ENCODE measurements at places on chromosomes 6 and 20.
A peak's percentile ranks its signal among the peaks of the same experiment; 100 is the strongest.

GRCh38 chr20:42492290-42492689 is 697.4 kb downstream of the PTPRT start:
- DNase-seq, result no peak

- no peak for DNase-seq
These were observed 345.6 kb downstream of the CDC5L start for GRCh38 chr6:44733126-44733525.

DNA sequence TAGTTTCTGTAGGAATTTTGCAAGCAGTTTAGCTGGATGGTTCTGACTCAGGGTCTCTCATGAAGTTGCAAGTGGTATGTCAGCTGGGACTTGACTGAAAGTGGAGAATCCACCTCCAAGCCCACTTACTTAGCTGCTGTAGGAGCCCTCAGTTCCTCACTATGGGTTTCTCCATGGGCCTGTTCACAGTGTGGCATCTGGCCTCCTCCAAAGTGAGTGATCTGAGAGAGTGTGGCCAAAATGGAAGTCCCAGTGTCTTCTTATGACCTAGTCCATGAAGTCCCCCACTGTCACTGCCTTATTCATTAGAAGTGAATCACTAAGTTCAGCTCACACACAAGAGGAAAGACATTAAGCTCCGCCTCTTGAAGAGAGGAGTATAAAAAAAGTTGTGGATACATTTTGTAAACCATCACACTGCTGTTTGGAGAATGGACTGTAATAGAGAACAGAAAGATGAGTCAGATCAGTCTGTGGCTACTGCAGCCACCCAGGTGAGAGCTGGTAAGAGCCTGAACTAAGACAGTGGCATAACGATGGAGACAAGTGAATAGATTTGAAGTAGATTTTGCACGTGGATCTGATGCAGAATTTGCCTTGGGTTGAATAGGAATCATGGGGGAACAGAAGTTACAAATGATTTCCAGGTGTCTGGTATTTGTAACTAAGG is 4.9 kb upstream of the NELFCD start:
- no peak for DNase-seq

- DNase-seq, result no peak
These were observed 118.6 kb downstream of the OGFRL1 start for GRCh38 chr6:71406865-71407860.

DNA sequence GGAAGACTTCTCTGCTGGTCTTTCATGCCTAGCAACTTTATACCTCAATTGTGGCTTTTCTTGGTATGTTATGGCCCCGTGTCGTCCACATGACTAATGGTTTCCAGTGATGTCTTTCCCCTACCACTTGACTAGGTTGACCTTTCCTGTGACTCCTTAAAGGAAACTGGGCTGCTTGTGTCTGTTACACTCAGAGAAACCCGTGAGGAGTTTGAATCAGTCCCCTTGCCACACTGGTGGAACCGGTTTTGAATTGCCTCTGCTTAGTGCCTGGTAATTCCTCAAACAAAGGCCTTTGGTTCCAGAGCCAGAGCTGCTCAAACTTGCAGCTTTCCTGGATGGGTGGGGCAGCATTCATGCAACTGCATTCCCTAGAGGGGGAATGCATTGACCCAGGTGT is 21.9 kb downstream of the ECT2L start:
- no peak for DNase-seq

DNA sequence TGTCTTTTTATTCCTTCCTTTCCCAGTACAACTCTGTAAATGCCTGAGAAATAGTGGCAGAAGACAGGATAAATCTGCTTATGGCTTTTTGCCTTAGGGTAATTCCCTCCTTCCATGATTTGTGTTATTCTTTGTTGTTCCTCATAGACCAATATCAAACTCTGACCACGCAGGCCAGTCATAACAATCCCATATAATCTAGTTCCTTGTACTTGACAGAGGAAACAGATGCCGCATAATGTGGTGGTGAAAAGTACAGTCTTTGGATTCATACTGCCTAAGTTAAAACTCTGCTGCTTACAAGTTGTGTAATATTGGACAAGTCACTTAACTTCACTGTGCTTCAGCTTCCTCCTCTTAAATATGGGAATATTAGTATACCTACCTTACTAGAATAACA is 8.2 kb upstream of the BAG2 start:
- DNase-seq, result no peak

GRCh38 chr6:93785694-93786030 is 366.3 kb upstream of the EPHA7 start:
- no peak for DNase-seq

DNA sequence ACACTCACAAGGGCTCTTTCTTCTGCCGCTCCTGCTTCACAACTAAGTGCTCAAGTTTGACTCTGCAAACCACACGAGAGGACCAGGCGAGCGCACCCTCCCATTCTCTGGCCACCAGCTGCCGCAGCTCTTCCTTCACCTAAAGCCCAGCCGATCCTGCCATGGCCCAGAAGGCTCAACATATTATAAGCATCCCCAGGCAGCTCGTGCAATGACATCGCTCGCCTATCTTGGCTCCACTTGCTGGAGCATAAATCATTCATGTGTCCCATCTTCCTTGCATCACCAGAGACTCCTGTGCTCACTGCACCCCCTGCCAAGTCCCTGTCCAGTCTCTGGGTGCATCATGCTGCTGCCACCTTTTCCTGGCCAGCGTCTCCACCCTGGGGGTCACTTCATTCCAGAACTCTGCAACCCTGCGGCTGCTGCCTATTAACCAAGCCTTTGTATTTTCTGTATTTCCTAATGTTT is 59.0 kb downstream of the PSMG4 start:
- no peak for DNase-seq

- DNase-seq, result no peak
These were observed 32.1 kb downstream of the SNAI1 start for GRCh38 chr20:50014570-50015562.

DNA sequence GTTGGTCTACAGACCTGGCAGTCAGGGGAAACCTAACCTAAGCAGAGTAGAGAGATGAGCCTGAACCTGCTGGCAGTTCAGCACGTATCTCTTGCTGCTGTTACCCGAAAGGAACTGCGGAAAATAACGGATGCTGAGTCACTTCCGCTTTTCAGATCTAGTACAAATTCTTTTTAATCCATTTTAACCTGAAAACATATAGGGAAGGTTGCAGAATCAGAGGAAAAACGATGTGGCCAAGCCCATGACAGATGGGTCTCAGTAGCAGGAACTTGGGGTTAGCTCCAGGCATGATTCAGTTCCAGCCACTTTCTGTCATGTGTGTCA is 351.9 kb upstream of the PRND start:
- no peak for DNase-seq

DNA sequence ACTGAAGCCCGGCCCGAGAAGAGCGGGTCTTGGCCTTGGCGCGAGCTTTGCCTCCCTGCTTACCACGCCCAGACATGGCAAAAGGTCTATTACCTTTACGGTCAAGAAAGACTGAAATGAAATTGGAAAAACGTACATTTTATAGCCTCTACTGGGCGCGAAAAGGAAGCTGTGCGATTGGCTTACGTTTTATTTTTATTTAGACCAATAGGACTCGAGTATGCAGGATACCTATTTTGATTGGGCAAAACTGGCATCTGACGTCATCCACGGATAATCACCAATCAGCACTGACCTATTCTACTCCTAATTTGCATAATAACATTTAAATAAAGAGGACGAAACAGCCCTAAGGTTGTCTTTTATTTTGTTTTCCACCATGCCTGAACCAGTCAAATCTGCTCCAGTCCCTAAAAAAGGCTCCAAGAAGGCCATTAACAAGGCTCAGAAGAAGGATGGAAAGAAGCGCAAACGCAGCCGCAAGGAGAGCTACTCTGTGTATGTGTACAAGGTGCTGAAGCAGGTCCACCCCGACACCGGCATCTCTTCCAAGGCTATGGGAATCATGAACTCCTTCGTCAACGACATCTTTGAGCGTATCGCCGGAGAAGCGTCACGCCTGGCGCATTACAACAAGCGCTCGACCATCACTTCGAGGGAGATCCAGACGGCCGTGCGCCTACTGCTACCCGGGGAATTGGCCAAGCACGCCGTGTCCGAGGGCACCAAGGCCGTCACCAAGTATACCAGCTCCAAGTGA is 97.4 kb downstream of the OR2B2 start:
- DNase-seq, result peak; percentile 92

DNA sequence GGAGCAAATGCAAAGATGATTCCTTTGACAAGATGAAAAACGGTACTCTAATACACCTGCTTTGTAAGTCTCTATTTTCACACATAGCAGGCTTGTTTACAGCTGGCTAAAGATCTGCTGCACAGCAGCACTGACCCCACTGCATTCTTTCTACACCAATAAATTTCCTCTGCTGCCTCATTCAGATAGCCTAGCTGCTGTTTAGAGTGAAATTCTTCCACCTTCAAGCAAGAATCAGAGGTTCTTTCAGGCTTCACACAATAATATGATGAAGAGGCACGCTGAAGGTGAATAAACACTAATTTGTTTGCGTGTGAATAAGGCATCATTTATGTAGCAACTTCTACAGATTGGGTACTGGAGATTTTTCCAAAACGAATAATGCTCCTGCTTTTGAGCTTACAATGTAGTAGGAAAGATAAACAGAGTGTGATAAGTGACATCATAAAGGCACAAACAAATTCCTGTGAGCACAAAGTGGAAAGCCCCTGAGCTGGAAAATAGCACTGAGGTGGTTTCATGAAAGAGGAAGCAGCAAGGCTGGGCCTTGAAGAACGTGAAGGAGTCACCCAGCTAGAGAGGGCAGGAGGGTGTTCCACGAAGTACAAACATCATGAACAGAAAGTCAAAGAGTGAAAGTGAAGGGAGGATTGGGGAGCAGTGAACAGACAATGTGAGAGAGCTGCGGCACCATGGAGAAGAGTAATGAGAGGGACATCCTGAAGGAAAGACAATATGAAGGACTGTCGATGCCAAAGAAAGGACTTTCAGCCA is 543.4 kb downstream of the CD83 start:
- DNase-seq, result peak; percentile 71

DNA sequence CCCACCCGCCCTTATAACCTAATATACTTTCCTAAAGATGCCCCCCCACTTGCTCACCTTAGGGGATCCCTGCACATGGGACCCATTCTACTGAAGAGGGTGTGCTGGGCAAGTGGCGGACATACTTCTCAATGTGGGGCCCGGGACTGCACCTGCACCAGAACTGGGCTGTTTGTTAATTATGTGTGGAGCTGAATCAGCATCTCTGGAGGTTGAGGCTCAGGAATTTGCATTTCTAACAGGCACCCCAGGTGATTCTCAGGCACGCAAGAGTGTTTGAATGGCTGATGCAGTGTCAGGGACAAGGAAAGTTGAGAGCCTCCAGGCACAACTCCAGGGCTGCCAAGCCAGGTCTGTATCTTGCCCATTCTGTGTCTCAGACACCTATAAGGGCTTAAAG is 8.9 kb upstream of the PTPRT start:
- DNase-seq, result no peak

GRCh38 chr20:2446845-2447244 is 23.7 kb downstream of the SNRPB start:
- DNase-seq, result no peak

DNA sequence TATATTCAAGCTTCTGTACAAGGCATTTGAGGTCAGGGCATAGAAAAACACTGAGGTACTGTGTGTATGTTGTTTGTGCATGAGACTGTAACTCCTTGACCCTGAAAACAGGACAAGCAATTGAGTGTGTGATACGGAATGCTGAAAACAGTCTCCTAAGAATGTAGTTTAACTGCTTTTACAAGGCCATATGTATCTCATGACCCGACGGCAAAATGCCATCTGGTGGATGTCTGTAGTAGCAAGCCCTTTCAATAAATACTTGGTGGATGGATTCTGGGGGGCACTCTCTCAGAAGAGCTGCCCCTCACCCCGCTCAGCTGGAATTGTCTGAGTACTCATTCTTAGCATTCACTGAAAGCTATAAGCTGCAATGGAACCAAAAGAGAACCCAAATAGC is 69.3 kb upstream of the EYS start:
- DNase-seq, result no peak

GRCh38 chr6:137122612-137123011 is 50.8 kb downstream of the IL22RA2 start:
- DNase-seq, result peak; percentile 15

DNA sequence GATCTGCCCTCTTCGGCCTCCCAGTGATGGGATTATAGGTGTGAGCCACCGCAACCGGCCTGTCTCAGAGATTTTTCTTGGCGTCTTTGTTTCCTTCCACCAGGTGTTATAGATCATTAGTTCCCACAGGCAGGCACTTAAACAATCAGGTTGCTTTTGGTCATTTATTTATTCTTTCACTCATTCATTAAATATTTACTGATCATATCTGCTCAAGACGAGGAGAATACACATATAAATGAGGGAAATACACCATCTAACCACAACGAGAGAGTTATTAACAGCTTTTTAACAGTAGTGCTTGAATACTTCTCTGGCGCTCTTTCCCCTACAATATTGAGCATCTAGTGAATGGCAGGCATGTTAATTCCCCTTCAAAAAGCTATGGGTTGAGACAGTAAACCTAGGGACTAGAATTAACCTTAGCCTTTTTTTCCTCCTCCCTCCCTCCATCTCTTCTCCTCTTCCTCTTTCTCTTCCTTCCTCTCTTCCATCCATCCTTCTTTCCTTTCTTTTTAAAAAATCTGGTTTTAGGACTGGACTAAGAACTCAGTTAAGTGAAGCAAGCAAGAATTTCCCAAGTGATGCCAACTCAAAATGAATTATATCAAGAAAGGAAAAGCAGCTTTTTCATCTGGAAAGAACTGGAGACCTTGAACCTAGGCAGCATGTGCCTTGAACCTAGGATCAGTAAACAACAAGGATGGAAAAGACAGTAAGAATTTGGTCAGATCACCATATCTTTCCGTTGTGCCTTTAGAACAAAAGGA is 41.1 kb upstream of the RFPL4B start:
- DNase-seq, result no peak

GRCh38 chr20:5395932-5396727 is 79.4 kb upstream of the PROKR2 start:
- no peak for DNase-seq

All from MM.1S (cell line).